NCI-H460 (cell line): ENCODE measurements at places on chromosomes 7 and 10. TPM values are rescaled to one million over a fixed set of nuclear protein-coding genes. Genes with fewer than 3 reads are reported as not detected.

The TET1 gene
- total RNA-seq, result 2.8 and 3.0 TPM in 2 replicates

The ZNF248 gene
- total RNA-seq, result 7.8 and 11.6 TPM in 2 replicates

The LRMDA gene
- 0.95 and 0.99 TPM in 2 replicates for total RNA-seq

The HTR5A gene
- total RNA-seq, result not detected in 2 replicates

The SLC16A9 gene
- 5.0 and 5.7 TPM in 2 replicates for total RNA-seq

The FGFR2 gene
- total RNA-seq, result 0.46 and 0.54 TPM in 2 replicates

The CUTC gene
- 51.7 and 66.0 TPM in 2 replicates for total RNA-seq

The ANKIB1 gene
- 23.3 and 31.4 TPM in 2 replicates for total RNA-seq

The GALNT17 gene
- total RNA-seq, result 3.1 TPM in 2 replicates

The CXCL12 gene
- not detected in 2 replicates for total RNA-seq

The HEPACAM2 gene
- total RNA-seq, result not detected in 2 replicates

The IFIT1B gene
- not detected in 2 replicates for total RNA-seq

The LRWD1 gene
- total RNA-seq, result 25.2 and 28.4 TPM in 2 replicates

The SLC26A3 gene
- not detected in 2 replicates for total RNA-seq

The EPHB6 gene
- not detected in 2 replicates for total RNA-seq

The FAM25A gene
- not detected in 2 replicates for total RNA-seq

The HOXA9 gene
- total RNA-seq, result 5.1 and 7.8 TPM in 2 replicates

The NOS3 gene
- total RNA-seq, result 0.30 and 0.46 TPM in 2 replicates

The LRIT1 gene
- not detected in 2 replicates for total RNA-seq

The KIF11 gene
- 39.3 and 40.2 TPM in 2 replicates for total RNA-seq

The AIFM2 gene
- total RNA-seq, result 31.0 and 40.6 TPM in 2 replicates

The LRRN3 gene
- not detected in 2 replicates for total RNA-seq

The IKZF1 gene
- not detected in 2 replicates for total RNA-seq

The PHYHIPL gene
- total RNA-seq, result not detected in 2 replicates

The MAD1L1 gene
- 25.9 and 29.1 TPM in 2 replicates for total RNA-seq

The ANKRD16 gene
- total RNA-seq, result 5.5 and 5.8 TPM in 2 replicates

The GNAT3 gene
- not detected in 2 replicates for total RNA-seq

The OR9A4 gene
- total RNA-seq, result not detected in 2 replicates

The RAMP3 gene
- not detected in 2 replicates for total RNA-seq

The LRRC18 gene
- not detected in 2 replicates for total RNA-seq

The NUTM2B gene
- total RNA-seq, result 0.12 and 0.32 TPM in 2 replicates

The TMEM273 gene
- total RNA-seq, result not detected in 2 replicates

The IGFBP1 gene
- 1.8 and 2.4 TPM in 2 replicates for total RNA-seq

The GPR37 gene
- 3.8 and 4.4 TPM in 2 replicates for total RNA-seq

The AKR1C4 gene
- not detected in 2 replicates for total RNA-seq

The IRF5 gene
- total RNA-seq, result 6.5 and 9.3 TPM in 2 replicates

The RTKN2 gene
- total RNA-seq, result 2.8 and 4.0 TPM in 2 replicates

The MKLN1 gene
- total RNA-seq, result 31.7 and 42.6 TPM in 2 replicates
